ENCODE measurements at places on chromosomes 2 and 18.

- no peak for DNase-seq
Observed at GRCh38 chr2:105238664-105239240, 2.8 kb upstream of the GPR45 start.

DNA sequence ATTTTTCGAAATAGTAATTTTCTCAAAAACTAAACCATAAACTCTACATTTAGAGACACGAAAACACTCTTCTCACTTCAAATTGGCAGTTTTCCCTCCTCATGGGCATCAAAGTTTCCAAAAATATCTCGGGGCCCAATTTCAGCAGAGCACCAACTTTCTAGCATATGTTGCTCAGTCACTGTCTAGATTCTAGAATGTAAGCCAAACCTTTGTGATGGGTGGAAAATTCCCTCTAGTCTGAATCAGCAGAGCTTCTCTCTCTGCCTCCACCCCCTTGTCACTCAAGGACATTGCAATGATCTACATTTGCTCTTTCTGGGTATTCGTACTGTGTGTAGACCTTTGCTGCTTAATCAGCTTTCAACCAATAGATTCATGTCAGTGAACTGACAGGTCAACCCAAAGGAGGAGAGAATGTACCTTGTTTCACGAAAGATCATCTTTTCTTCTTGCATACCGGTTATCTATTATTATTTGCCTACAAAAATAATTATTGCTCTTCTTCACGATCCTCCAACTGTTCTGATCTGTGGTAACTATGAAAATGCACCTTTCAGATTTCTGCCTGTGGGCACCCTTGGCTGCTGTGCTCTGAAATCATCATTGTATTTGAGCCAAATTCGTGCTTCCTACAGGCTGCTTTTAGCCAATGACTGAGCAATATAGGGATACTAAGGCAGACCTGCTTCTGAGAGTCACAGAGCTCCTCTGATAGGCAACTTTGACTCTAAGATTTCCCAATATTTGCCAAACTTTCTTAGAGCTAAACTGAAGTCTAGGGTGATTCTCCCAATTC lies 38.7 kb upstream of the GLS start:
- no peak for DNase-seq

DNA sequence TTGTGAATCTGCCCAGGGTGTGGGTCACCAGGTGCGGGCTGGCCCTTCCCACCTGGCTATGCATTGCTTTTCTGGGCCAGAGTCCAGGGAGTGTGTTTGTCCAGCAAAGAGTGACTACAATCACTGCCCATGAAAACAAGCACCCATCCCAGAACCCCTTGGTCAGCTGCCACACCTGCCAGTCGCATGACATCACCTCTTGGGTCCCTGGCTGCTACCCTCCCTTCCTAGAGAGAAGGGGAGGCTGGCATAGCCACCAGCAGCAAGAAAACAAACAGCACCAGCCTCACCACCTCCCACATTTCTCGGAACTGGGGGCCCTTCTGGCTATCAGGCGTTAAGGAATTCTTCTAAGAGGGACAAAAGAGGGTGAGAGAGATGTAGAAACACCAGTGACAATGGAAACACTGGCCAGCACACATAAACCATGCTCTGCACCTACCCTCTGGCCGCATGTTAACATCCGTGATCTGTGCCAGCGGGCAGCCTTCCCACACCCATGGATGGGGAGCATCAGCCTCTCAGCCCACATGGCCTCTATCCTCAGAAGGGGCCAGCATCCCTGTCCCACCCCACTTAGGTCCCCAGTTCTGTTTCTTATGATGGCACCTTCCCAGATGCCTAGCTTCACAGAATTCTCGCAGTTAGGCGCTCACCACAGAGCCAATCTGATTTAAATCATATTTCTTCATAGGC lies 109.7 kb upstream of the GLI2 start:
- no peak for DNase-seq

GRCh38 chr2:230661072-230661957 lies 51.3 kb upstream of the CAB39 start:
- no peak for DNase-seq

- DNase-seq, result no peak
Observed at GRCh38 chr18:60350941-60351340, 21.6 kb downstream of the MC4R start.

DNA sequence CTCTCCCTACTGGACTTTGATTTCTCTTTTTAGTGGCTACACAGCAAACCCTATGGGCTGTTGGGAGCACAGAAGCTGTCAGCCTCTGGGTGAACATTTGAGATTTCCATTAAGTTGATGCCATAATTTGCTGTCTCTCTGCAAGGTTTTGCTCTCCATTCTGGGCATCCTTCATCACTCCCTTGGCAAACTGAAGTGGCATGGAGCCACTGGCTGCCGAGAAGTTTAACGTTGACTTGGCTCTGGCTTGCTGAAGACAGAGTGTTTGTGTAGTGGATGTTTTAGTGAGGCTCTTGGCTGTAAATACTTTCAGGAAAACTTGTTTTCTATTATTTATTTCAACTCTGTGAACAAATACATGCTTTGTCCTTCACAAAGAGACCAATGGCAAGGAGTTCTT lies 91.5 kb downstream of the ALK start:
- DNase-seq, result no peak

GRCh38 chr18:48405978-48406377 lies 3.2 kb downstream of the ZBTB7C start:
- no peak for DNase-seq

DNA sequence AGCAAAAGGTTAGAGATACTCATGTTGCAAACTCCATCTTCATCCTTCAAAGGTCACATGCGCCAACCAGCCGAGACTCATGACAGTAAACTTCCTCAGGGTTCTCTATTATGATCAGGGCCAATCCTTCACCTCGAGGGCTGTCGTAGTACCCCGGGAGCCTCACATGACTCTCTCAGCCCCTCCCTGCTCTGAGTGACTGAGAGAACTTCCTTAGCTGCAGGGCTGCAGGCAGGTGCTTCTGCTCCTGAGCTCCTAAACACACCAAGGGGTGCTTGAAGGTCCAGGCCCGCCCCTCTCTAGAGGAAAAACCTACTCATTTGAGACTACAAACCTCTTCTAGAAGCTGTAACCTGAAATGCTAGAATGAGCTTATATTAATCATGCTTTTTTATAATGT lies 48.2 kb downstream of the LONRF2 start:
- no peak for DNase-seq

DNA sequence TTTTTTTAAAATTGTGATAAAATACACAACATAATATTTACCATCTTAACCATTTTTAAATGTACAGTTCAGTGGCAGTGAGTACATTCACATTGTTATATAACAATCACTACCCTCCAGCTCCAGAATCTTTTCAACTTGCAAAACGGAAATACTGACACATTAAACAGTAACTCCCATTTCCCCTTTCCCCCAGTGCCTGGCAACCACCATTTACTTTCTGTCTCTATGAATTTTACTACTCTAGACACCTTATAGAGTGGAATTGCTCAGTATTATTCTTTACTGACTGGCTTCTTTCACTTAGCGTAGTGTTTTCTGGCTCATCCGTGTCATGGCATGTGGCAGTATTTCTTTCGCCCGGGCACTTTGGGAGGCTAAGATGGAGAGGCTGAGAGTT lies 32.6 kb downstream of the FASTKD2 start:
- no peak for DNase-seq

GRCh38 chr2:30866974-30867373 lies 59.7 kb upstream of the CAPN13 start:
- no peak for DNase-seq

DNA sequence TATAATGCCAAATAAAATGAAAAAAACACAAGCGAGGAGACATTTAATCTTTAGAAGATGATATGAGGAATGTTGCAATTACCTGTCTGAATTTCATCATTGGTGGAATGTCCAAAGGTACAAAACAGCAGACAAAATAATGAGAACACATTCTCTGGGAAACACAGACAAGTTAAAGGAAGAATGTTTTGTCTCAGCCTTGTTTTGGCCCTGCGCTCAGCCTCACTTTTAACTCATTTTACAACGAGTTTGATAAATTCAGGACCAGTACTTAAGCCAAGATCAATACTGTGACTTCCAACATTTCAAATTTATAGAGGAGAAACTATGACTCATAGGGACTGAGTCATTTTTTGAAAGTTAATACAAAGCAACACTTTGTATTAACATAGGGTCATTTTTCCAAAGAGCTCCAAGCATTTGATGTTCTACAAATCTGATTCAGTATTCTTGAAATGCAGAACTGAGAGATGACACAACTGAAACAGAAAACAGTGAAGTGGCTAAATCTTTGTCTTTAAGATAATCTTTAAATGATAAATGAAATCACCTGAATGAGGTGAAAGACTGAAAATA lies 833.2 kb upstream of the CHAC2 start:
- no peak for DNase-seq

- DNase-seq, result no peak
Observed at GRCh38 chr18:24031318-24031717, 16.8 kb downstream of the TTC39C start.

DNA sequence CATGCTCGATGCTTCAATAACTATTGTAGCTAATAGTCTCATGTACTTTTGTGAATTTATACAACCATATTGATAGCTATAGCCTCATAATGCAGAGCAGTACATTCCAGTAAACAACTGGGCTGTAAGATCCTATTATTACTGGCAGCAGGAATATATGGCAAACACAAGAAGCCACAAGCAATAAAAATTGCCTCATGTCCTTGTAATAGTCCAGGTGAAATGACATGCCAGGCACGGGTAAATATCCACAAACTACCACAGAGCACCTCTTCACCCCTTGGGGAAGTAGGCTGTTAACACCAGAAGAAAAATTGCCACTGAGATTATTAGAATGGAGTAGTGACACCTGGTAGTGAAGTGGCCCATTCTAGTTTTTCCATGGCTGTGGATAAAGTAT lies 158.3 kb downstream of the MTX2 start:
- DNase-seq, result no peak

DNA sequence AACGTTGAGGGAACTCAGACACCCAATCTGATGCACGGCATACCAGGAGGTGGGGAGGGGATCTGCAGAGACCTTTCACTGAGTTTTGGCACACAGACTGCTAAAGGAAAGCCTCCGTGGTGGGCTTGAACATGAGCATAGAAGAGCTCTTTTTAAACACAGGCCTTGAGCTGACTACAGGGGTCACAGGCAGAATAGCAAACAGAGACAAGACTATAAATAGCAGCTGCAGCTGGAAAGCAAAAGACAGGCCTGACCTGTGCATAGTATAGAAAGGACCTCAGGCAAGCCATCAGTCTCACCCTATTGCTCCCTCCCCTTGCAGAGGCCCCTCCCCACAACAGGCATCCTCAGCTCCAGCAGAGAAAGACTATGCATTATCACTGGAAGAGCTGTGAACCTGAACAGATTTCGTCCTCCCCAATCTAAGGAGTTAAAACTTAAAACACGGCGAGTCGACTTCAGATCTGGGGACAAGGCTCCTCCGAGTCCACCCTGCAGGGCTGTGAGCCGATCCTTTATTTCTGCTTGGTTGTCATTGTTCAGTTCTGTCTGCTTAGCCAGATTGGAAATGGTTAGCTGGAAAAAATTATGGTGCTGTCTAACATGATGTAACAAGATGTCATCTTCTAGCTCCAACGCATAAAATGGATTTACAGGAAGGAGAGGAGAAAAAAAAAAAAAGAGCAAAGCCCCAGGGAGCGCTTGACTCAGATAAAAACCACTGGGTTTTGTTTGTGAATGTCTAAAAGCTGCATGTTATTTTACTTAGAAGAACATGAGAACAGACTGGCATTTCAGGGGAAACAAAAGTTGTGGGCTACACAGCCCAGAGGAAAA lies 25.2 kb upstream of the LCLAT1 start:
- no peak for DNase-seq

GRCh38 chr18:21241301-21242048 lies 557 bp upstream of the GREB1L start:
- no peak for DNase-seq

DNA sequence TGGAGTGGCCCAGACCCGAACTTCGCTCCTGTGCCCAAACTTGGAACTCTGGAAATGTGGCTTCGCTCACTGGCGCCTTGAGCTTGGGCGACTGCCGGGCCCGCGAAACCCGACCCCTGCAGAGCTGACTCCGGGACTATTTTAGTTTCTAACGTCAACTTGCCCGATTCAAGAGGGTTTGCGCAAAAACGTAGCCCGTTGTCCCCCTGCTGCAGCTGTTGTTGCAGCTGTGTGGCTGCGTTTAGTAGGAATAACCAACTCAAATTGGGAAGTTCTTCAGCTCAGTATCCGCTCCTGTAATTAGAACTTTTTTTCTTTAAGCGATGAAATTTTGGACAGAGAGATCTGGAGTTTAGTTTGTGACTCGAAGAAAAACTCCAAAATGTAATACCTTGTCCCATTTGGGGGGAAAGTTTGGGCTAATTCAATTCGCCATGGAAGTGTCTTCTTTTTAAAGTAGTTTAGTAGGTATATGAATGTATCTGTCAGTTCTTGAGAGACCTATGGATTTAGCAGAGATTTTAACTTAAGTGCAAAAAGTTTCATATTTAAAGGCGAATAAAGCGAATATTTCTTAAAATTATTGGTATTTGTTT lies 559 bp downstream of the MYL12A start:
- DNase-seq, result no peak

DNA sequence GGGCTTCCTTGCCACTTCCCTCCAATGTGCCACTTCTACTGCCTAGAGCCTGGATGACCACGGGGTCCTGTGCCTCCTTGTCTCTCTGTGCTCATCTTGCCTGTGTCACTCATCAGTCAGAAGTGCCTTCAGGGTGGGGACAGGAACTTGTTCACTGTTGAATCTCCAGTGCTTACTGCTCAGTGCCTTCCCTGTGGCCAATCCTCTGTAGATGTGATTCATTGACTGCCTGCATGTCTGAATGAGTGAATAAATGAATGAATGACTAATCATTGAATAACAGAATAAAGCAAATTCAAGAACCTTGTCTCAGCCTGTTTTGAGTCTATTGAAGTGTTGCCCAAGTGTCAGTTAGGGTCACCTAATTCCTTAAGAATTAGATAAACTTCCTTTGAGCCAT lies 42.3 kb upstream of the FAM136A start:
- no peak for DNase-seq

DNA sequence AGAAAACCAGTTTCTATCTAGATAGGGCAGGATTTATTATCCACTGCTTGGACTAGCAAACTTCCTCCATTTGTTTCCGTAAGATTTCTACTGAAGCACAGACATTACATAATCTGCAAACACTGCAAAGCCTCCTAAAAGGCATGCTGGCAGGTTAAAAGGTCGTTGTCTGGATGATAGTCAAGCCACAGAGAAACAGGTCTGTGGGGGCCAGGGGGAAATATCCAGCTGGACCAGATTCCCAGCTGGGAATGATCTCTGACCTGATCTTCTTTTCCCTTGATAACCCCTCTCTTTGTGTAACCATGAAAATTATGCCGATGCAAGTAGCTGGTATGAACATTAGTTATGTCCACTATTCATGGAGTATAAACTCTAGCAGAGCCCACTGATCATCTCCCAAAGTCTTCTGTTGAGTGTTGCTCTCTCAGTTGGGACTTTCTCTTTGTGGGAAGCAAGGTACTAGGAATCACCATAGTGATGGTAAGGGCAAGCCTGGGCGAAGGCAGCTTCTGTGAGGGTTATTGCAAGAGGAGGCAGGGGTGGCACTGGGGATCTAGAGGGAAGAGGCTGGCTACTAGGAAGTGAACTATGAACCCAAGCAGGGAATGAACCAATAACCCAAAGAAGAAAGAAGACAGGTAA lies 61.3 kb downstream of the GDF7 start:
- DNase-seq, result no peak

All from esophagus squamous epithelium (tissue), 5 donors.